AML-193 (cell line): ENCODE measurements at places on chromosomes 2 and 18.

DNA sequence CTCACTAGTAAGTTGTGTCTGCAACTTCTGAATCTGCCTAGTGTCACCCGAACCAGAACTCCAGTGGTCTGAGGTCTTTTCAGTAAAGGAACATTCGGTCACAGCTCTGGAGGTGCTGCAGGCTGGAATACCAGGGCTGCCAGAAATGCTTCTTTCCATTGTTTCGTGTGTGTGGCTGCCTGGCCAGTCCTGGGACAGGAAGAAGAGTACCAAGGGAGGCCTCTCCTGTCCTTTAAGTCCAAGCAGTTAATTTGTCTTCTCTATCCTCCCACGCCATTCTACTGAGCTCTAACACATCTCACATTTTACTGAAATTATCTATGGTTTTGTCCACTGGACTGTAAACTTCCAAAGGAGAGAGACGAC is 196.0 kb downstream of the LNPK start:
- DNase-seq, result no peak

- DNase-seq, result no peak
Measured at GRCh38 chr2:134489732-134490384, 228.9 kb downstream of the TMEM163 start.

- no peak for DNase-seq
Measured at GRCh38 chr2:45330108-45330507, 281.0 kb downstream of the SRBD1 start.

GRCh38 chr2:202716953-202717597 is 82.3 kb downstream of the FAM117B start:
- no peak for DNase-seq

GRCh38 chr2:15762449-15762848 is 170.8 kb downstream of the DDX1 start:
- DNase-seq, result no peak

DNA sequence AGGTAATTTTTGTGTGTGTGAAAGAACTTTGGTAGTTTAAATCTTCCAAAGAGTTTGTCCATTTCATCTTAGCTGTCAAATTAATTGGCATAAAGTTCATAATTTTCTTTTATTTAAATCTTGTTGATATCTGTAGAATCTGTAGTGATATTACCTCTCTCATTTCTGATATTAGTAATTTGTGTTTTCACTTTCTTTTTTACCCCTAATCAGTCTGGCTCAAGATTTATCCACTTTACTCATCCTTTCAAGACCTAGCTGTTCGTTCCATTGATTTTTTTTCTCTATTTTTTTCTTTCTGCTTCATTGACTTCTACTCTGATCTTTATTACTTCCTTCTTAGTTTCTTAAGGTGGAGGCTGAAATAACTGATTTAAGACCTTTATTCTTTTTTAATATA is 142.5 kb upstream of the OTX1 start:
- DNase-seq, result no peak

DNA sequence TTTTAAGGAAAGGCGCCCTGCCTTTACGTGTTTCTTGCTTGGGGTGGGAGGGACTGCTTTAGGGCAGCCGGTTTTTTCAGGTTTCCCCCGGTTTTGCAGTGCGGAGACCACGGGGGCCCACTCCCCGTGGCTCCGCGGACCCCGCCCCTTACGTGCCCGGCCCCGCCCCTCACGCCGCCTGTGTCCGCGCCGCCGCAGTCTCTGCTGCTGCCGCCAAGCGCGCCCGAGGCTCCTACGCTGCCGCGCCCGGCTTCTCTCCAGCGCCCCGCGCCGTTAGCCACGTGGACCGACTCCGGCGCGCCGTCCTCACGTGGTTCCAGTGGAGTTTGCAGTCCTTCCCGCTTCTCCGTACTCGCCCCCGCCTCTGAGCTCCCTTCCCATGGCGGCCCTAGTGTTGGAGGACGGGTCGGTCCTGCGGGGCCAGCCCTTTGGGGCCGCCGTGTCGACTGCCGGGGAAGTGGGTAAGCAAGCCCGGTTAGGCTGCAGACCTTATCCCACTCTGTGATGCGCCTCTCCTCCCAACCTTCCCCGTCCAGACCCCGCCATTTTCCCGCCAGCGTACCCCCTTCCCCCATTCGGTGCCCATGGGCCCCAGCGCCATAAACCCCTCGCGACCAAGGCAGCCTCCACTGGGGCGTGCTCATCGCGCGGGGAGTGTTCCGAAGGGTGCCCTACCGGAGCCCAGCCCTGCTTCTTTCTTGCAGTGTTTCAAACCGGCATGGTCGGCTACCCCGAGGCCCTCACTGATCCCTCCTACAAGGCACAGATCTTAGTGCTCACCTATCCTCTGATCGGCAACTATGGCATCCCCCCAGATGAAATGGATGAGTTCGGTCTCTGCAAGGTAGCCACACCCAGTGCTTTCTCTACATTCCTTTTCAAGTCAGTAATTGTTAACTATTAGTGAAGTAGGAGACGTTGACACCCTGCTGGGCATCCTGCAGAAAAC is at the start of gene CAD:
Gene CAD (plus strand): TSS at position 197 of the 949 bp plus-strand sequence. CDS start 183 bp downstream, at position 380.
- peak; percentile 90 for DNase-seq

DNA sequence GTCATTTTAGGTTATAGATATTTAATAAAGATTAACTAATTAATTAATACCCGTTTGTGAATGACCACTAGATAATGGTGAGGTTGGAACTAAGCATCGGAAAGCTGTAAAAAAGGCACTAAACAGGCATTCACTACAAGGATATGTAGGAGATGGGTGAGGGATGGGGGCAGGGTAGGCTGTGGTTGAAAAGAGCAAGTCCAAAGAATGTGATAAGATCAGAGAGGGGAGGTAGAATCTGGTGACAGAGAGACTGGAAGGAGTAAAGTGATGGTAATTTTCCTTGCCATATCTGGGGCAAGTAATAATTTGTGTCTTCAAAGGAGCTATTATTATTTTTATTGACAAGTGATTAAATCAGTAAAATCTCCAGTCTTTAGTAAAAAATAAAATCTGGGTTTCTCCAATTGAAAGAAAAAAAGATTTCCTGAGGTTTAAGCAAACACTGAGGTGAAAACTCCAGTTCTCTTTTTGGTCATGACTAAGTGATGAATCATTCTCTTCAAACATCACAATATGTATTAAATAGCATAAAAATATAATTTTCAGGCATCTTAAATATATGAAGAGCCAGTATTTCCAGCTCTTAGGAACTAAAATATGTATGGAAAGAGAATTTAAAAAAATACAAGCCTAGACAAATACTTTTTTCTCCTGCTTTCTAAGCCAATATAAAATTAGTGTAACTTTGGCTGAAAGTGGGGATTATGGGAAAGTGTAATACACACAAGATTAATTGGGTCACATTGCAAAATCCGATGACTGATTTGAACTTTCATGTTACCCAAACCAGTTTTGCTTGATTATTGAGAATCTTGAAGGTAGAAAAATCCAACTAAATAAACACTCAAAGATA is 259.1 kb upstream of the RBMS1 start:
- no peak for DNase-seq

DNA sequence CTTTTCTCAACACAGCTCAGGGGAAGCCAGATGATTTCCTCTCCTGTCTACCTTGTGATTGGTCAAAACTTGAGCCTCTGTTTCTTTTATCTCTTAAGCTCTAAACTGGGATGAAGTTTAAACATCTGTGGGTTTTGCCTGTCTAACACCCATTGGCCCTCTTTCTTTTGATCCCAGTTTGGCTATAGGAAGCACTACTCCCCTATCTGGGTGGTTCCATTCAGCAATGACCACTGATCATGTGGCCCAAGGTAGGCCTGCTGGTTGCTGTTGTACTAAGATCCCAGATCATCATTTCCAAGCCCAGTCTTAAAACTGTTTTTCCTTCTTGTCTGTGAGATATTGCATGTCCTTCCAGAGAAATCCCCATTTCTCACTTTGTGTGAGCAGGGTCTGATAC is 51.6 kb upstream of the STPG4 start:
- no peak for DNase-seq

DNA sequence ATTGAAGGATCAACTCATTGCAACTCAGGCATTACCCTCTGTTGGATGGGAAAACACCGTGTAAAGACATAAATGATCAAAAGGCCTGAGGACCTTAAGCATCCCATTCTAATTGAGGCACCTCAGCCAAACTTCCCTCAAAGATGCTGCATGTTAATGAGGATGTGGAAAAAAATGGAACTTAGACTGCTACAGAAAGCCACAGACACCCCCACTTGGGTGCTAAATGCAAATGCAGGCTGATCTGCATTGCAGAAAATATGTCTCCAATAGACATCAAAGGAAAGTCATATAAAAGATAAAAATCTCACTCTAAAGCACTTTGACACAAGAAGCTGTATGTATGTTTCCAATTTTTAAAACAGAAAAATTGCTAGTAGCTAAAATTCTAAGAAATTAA is 504.7 kb downstream of the KCNJ3 start:
- no peak for DNase-seq

GRCh38 chr2:4354678-4355077 is 651.3 kb downstream of the DCDC2C start:
- peak; percentile 34 for DNase-seq

GRCh38 chr2:230898016-230898712 is 26.9 kb downstream of the GPR55 start:
- no peak for DNase-seq

DNA sequence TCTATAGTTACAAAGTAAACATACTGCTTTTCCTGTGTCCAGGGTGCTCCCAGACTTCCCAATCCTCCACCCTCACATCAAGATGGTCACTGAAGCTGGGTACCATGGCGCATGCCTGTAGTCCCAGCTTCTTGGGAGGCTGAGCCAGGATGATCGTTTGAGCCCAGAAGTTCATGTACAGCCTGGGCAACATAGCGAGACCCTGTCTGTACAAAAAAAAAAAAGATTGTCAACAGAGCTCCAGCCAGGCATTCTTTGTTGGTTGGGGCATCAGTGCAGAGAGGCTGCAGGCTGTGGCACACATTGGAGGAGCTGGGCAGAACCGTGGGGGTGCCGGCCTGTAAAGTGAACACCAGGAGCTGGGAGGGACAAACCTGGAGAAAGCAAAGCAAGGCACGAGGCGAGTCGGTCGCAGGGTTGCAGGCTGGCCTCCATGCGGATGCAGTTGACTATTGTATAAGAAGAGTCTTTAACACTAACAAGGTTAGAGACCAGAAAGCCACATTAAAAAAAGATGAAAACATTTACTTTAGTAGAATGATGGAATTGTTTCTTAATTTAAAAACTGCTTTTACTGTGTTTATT is 51.8 kb downstream of the ACOXL start:
- no peak for DNase-seq

DNA sequence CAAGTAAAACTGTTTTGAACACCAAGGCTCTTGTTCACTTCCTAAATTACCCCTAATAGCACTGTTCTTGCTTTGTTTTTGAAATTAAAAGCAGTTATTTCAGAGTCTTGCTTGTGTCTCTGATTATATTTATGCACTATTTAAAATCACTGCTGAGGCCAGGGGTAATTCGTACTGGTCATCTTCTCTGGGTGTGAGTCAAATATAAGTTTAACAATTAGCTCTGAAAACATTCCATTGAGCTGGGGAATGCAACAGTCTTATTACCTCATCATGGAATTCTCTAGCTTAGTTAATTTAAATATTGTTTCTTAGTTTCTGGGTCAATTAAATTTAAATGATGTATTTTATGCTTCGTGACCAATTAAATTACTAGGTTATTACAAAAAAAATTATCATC is 135.0 kb downstream of the MEIS1 start:
- DNase-seq, result no peak

DNA sequence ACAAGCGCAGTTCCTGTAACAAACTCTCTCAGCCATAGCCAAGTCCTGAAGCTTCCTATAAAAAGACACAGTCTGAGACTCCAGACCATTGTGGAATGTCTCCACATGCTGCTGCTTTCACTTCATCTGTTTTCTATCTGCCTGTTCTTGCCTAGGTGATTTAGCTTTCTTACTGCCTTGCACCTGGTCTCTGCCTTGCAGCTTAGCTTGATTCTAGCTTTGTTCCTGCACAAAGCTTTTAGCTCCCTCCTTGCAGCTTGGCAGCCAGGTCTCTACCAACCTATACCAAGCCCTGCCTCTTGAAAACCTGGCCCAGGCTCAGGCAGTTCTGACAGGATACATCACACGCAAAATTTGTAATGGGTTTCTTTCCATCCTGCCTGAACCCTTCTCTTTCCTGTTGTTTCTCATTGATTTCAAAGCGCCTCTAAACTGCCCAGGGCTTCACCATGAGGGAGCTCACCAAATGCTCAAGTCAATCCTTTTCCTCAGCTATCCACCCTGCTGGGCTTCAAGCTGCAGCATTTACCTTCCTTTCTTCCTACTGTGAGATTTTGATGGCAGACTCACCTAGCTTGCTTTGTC is 941.3 kb upstream of the NXPH2 start:
- DNase-seq, result no peak

DNA sequence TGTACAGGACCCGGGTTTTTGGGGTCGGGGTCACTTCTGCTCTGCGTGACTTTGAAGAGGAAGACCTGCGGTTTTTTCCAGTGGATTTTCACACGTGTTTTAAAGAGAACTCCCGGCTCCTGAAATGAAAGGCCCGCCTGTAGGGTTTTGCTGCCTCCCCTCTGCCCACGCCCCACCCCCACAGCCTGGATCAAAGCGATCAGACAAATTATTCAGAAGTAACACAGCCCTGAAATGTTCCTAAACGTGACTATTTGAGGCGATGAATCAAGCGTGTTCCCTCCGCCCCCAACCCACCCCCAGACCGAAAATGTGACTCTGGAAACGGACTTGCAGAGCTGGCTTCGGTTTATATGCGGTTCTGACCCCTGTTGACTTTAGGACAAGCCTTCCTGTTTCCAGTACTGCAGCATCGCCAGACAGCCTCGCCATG is 28.7 kb upstream of the SMIM21 start:
- no peak for DNase-seq

DNA sequence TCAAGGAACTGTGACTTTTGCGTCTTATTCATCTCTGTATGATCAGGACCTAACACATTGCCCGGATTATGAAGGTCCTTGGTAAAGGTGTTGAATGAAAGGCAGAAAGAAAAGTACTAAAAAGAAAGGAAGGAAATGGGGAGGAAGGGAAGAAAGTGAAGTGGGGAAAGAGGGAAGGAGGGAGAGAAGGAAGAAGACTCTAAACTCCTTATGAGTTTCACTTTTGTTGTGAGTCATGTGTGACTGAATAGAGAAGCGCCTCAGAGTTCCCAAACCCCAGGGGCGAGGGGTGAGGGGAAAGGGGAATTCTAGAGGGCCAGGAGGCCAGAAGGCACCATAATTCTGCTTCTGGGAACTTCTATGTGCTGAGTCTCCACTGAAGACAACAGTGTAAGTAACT is 30.9 kb upstream of the OSBPL6 start:
- DNase-seq, result no peak

DNA sequence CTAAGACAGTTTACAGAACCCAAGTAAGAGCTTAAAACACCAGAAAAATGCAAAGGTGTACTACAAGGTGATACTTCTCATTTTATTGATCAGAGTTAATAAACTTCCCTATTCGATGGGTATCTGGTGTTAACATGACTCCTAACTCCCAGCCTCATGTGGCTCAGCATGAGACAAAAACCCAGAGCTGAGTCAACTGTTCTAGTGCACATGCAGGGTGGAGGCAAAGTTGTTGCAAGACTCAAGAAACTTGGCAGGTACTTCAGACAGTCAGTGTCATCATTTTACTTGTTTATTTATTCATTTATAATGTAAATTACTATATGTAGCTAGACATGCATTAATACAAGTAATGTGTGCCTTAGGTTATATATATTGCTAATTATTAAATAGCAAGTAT is 216.6 kb upstream of the DSEL start:
- DNase-seq, result no peak
